ENCODE measurements at places on chromosomes 6 and 20.

- DNase-seq: no peak
Measured at GRCh38 chr6:84809455-84809854, 45.1 kb upstream of the TBX18 start.

- DNase-seq: no peak
Measured at GRCh38 chr6:98574984-98575383, 259.4 kb upstream of the POU3F2 start.

DNA sequence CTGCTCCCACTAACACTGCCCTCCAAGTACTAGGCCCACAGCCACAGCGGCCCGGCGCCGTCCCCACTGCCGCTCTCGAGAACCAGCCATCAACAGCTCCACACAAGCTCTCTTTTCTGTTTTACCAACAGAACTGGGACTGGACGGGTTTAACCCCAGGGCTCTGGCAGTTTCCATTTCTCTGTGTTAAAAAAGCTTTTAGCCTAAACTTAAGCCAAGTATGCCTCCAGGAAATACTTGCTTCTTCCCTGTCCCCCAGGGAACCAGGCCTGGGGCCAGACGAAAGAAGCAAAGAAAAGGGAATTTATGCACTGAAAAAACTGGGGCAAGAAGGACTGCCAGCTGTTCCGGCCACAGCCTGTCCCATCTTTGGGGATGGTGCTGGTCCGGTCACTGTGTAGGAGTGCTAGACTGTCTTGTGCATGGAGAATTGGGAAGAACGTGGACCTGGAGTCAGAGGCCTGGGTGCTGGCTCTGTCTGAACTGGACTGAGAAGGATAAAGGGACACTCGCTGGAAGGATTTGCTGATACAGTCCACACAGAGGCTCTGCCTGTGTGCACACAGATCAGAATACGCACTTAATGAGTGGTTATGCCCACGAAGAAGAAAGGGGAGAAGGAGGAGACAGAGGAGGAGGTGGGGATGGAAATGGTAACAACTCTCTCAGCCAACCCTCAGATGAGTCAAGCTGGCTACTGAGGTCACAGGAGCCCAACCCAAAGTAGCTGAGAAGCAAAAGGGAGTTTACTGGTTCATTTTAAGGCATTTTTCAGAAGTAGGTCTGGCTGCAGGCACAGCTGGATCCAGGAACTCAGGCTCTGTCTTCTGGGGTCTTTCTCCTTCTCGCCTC lies 254.4 kb upstream of the PMEPA1 start:
- no peak for DNase-seq

GRCh38 chr6:147782302-147782701 lies 273.8 kb downstream of the SAMD5 start:
- no peak for DNase-seq

- no peak for DNase-seq
Measured at GRCh38 chr6:125743604-125744003, 5.8 kb upstream of the HEY2 start.

DNA sequence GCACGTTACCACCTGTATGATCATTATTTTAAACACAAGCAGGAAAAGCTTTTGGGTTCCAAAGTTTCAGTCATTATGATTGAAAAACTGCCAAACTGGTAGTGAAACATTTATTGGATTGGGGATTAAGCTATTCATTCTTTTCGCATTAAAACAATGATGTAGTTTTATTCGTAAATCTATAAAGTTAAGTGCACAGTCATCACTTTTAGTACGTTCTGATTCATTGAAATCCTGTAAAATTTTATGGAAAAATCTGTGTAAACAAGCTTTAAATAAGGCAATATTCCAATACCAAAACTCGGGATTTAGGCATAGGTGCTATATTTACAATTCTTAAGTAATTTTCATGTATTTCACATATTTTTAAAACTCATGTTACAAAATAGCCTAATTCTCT lies 379.9 kb downstream of the PLCB1 start:
- DNase-seq: no peak

- DNase-seq: no peak
Measured at GRCh38 chr6:118917546-118918328, 17.2 kb downstream of the MCM9 start.

- DNase-seq: no peak
Measured at GRCh38 chr6:15365273-15365687, 119.4 kb downstream of the JARID2 start.

DNA sequence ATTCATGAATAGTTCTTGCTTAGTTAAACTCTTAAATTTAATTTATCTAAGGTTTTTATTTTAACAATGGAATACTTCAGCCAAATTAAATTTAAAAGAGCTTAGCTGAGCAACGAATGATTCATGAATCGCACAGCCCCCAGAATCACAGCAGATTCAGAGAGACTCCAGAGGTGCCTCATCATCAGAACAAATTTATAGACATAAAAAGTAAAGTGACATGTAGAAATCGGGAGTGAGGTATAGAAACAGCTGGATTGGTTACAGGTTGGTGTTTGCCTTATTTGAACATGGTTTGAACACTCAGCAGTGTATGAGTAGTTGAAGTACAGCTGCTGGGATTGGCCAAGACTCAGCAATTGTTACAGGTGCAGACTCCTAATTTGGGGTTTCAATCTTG lies 132.7 kb upstream of the MAP3K4 start:
- DNase-seq: no peak

DNA sequence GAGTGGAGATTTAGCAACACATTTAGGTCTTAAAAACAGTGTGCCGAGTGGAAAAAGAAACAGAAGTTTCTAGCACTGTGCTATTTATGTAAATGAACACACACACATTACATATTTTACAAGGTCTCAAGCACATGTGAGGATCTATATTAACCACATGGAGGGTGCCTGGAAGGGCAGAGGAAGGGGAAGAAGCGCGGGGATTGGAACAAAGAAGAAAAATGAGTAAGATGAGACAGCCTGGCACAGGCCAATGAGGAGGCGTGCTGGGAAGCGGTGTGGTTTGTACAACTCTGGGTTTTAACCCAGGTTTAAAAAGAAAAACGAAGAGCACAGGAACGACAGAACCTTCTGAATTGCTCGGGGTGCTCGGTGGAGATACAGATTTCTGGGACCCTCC lies 5.7 kb downstream of the KCNG1 start:
- DNase-seq: no peak

- DNase-seq: peak; percentile 34
Measured at GRCh38 chr6:149840345-149841075, 23.6 kb downstream of the LRP11 start.

All from NCI-H1694 (cell line).